ENCODE measurements at places on chromosomes 5 and 9.

DNA sequence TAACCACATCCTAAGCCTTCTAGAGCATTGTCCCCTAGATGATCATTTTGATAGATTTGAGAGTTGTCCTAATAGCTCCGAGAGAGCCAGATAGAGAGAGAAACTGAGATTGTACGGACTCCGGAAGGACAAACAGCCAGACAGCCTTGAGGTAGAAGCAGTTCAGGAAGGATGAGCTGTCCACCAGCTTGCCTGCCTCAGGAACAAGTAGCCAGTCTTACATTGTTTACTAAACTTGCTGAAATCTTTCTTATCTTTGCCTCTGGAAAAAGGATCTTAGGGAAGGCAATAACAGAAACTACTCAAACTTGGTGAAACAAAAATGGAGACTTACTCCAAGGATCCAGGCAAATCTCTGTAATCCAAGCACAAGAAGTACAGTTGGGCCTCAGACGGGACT is 39.0 kb upstream of the SAP30L start:
- no peak for DNase-seq

DNA sequence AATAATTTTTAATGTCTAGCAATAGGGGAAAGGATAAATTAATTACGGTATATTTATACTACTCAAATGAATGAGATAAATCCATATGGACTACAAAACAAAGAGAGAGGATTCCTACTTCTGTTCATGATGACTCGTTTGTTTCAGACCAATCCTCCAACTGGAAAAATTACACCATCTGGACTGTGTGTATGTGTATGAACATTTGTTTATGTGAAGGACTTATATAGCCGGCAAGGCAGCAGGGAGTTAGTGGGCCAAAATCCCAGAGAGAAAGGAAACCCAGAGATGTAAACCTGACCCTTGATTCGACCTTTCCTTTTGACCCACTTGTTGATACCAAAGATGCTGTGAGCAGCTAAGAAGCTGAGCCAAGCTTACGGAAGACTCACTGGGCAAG is 20.1 kb downstream of the PDE6A start:
- no peak for DNase-seq

GRCh38 chr9:30775236-30775635 is 1609.2 kb upstream of the ACO1 start:
- no peak for DNase-seq

GRCh38 chr5:119828541-119828940 is 199.2 kb downstream of the FAM170A start:
- DNase-seq, result no peak

- DNase-seq, result no peak
Measured at GRCh38 chr9:136257381-136258298, 12.0 kb upstream of the QSOX2 start.

- DNase-seq, result no peak
Measured at GRCh38 chr5:75037106-75037505, 15.3 kb downstream of the GCNT4 start.

GRCh38 chr5:116525674-116526073 is 48.9 kb downstream of the SEMA6A start:
- DNase-seq, result no peak

- no peak for DNase-seq
Measured at GRCh38 chr5:145775893-145776444, 59.2 kb downstream of the PRELID2 start.

DNA sequence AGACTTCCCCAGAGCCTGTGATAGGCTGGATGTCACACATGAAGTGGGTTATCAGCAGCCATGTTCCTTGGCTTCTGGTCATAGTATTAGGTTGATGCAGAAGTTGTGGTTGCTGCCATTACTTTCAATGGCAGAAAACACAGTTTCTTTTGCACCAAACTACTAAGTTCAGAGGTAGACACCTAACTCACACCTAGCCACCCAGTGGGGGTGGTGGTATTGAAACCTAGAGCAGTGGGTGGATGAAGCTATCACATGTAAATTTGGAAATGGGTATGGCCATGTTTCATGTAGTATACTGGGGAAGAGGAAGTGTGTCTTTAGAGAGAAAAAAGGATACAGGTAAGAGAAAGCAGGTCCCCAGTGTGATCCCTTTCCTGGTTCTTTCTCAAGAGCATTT is 347.9 kb upstream of the SEMA6A start:
- DNase-seq, result no peak

GRCh38 chr9:88579050-88579715 is 44.2 kb downstream of the NXNL2 start:
- DNase-seq, result no peak

DNA sequence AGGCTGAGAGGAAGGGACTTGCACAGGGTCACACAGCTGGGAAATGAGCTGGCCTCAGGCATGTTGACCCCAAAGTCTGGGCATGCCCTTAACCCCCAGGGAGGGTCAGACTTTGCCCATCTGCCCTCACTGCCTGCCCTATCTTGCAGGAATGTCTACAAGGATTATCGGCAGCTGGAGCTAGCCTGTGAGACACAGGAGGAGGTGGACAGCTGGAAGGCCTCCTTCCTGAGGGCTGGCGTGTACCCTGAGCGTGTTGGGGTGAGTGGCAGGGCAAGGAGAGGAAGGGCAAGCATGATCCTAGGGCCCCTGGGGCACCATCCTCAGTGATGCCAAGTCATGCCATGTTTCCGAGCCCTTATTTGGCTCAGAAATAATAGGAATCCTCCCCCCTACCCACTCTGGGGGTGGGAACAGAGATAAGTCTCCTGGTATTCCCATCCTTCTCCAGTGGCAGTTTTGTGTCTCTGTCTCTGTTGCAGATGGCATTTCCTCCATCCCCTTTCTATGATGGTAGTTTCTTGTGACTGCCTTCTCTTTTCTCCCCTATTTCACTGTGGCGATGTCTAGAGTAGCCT is 28.5 kb downstream of the GOLGA2 start:
- DNase-seq, result no peak

- no peak for DNase-seq
Measured at GRCh38 chr5:147743678-147744374, 38.7 kb downstream of the JAKMIP2 start.

DNA sequence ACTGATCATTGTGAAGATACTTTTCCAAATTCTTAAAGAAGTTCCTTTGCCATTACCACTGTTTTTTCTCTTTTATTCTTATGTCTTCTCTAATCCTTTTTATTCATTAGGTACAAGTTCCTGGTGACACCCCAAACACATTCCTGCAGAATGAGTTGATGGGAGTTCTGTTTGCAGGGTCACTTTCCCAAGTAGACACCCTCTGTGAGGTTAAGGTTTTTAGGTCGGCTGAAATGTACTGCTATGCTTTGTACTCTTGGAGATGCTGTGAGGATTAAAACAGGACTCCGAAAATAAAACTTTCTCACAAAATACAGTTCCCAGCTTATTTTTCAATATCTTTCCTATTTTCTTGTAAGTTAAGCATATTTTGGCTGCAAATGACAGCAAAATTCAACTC is 143.3 kb upstream of the TLE4 start:
- DNase-seq, result no peak

- no peak for DNase-seq
Measured at GRCh38 chr5:80961376-80962281, 1.5 kb downstream of the RASGRF2 start.

- DNase-seq, result no peak
Measured at GRCh38 chr5:153998010-153998409, 40.7 kb downstream of the FAM114A2 start.

- DNase-seq, result no peak
Measured at GRCh38 chr5:138212828-138213160, 329 bp downstream of the CDC23 start.

DNA sequence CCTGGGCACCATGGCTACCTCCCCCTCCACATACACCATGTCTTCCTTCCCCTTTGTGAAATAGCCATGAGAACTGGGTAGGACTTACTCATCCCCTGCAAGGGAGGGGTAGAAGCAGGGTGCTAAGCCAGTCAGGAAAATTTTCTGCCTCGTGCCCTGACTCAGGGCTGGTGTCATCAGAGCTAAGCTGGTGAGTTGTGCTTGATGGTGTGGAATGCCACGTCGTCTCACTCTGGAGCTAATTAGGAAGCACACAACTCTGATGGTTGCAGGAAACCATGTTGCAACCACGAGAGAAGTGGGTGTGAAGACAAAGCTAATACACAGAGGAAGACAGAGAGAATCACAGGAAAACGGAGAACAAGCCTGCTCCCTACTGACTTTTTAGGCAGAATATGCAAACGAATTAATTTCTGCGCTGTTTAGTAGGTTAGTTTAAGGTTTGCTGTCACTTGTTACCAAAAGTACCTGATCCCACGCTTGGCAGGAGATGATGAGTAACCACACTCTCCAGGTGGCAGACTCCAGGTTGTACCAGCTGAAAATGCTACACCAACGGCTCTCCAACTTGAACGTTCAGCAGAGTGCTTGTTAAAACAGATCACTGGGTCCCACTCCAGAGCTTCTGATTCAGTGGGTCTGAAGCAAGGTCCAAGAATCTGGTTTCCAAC is 54.5 kb downstream of the STK10 start:
- no peak for DNase-seq

Data from B cell (primary cell).